Left lung (tissue), 14 donors: ENCODE measurements at places on chromosomes 16 and 17. TPM values are rescaled to one million over a fixed set of nuclear protein-coding genes. Genes with fewer than 3 reads are reported as not detected.

GRCh38 chr16:86396901-86397311 is 113.4 kb upstream of the FOXF1 start:
- DNase-seq, result peak; percentile 54

SLC5A11 gene
- 0.33 TPM for polyA plus RNA-seq

- DNase-seq, result no peak
These were observed 19.2 kb downstream of the CLEC19A start for GRCh38 chr16:19304750-19305149.

- no peak for DNase-seq
These were observed 36.8 kb upstream of the CBFA2T3 start for GRCh38 chr16:89013692-89014402.

KCNAB3 gene
- 9.4 TPM for polyA plus RNA-seq

UMOD gene
- polyA plus RNA-seq, result 0.15 TPM

- no peak for DNase-seq
These were observed 5.8 kb downstream of the SOCS1 start for GRCh38 chr16:11250091-11250785.

DNA sequence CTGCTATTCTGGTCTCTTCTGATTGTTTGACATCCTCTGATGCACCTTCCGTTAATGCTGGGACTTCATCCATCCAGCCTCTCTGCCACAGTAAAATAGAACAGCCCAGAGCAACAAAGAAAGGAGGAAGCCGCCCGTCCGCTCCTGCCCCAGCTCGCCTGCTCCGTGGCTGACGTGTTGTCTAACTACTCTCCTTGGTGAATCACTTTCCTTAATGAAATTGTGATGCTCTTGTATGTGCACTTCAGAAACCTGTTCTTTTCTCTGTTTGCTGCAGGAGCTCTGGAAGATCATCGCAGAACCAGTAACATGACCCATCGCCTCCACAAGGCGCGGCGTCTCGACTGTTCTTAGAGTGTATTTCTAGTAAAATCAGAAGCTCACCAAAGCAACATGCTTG is 24.3 kb downstream of the METTL22 start:
- no peak for DNase-seq

DNA sequence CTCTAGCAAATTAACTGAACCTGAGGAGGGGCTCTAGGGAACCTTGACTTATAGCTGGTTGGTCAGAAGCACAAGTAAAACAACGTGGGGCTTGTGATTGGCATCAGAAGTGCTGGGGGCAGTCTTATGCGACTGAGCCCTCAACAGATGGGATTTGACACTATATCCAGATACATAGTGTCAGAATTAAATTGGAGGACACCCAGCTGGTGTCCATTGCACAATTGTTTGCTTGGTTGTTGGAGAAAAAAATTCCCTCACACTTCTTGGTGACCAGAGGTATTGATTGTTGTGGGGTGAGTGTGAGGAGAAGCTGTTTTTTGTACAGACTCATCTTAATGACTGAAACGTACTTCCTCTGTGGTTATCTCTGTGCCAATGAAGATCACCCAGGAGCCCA is 59.7 kb downstream of the NTN1 start:
- DNase-seq, result no peak

ARHGAP44 gene
- polyA plus RNA-seq, result 13.1 TPM

ALOX15 gene
- 4.1 TPM for polyA plus RNA-seq

FBXL16 gene
- 0.70 TPM for polyA plus RNA-seq
